Cardiac muscle cell (in vitro differentiated cells and primary cell): ENCODE measurements at places on chromosomes 13 and 19. TPM values are rescaled to one million over a fixed set of nuclear protein-coding genes. Genes with fewer than 3 reads are reported as not detected.

The ZNF428 gene
- total RNA-seq, result 87.2 and 135 TPM in 2 replicates

The CRB3 gene
- 0.99 and 2.9 TPM in 2 replicates for total RNA-seq

The DACT3 gene
- total RNA-seq, result 115 and 142 TPM in 2 replicates

The ATP12A gene
- not detected in 2 replicates for total RNA-seq

The KLHL1 gene
- not detected in 2 replicates for total RNA-seq

GRCh38 chr13:113579686-113580085 lies 4.9 kb upstream of the TFDP1 start:
- DNase-seq, result no peak

GRCh38 chr19:14367016-14367415 lies 14.2 kb upstream of the ADGRE5 start:
- DNase-seq, result no peak

DNA sequence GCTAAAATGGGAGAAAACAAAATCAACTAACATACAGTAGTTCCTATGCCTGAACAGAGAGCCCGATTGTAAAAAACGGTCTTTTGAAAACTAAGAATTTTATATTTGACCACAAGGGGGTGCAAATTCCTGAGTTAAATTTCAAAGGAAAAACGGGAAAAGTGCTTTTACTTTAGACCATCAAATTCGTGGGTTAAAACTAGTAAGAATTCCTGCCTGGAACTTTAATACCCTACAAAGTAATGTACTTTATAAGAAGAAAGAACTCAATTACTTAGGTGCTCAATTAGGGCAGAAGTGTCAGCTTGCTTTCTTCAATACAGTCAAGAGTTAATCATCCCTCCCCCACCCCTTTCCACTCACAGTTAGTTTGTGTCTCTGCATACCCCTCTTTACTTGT lies 69.8 kb downstream of the KCNRG start:
- DNase-seq, result peak; percentile 53

- DNase-seq, result no peak
These were observed 362.6 kb downstream of the KCNRG start for GRCh38 chr13:50377726-50378270.

- no peak for DNase-seq
These were observed 651 bp downstream of the CEACAM7 start for GRCh38 chr19:41687419-41687818.

DNA sequence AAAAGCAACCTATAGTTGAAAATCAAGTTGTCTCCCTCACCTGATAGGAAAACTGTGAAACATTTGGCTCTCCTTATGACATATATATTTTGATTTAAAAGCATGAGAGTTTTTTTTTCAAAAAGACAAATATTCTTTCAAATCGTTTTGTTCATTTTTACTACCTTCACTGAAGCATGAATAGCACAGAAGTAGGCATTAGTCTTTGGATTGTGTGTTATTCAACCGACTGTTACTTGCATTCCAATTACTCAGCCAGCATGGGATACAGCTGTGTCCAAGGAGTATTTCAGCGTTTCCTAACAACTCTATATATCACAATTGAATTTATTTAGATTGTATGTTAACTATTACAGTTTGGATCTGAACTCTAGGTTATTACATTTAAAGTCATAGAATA lies 135.2 kb downstream of the PCDH9 start:
- DNase-seq, result no peak

GRCh38 chr13:109547942-109548341 lies 238.4 kb downstream of the IRS2 start:
- no peak for DNase-seq

- DNase-seq, result no peak
These were observed 13.6 kb downstream of the UBAC2 start for GRCh38 chr13:99214232-99214631.

DNA sequence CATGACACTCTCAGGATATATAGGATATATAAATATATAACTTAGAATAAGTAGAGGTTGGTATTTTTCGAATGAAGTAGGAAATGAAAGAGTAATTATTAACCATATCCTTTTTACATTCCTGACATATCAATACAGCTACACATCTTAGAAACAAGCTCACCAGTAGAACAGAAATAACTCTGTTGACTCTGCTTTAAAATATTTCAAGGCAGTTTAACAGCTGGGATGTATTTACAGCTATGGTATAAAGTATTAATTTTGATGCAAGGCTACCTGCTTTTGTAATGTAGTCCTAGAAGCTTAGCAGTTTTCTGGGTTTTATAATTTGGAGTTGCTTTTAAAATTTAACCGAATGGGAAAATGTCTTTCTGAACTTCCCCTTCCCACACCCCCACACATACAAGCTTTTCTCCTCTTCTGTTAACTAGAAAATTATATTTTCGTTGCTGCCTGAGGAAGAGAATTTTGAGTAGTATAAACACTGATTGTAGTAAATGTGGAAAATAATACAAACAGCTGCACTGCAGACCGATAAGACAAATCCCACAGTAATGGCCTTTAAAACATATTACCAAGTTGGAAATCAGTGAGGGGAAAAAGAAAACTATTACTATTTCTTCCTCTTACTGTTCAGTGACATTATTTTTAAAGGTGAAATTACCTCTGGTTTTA lies 147.7 kb downstream of the GGACT start:
- DNase-seq, result peak; percentile 29

DNA sequence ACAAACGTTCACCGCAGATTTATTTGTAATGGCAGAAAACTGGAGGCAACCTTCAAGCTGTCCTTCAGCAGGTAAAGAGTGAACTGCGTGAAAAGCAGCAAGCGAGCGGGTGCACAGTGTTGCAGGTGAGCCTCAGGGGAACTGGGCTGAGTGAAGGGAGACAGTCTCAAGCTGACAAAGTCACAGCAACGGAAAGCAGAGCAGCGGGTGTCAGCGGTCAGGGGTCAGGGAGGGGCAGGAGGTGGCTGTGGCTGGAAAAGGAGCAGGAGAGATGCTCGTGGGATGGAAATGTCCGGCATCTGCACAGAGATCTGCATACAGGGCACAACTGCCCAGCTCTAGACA lies 8.5 kb upstream of the RASA3 start:
- DNase-seq, result no peak

DNA sequence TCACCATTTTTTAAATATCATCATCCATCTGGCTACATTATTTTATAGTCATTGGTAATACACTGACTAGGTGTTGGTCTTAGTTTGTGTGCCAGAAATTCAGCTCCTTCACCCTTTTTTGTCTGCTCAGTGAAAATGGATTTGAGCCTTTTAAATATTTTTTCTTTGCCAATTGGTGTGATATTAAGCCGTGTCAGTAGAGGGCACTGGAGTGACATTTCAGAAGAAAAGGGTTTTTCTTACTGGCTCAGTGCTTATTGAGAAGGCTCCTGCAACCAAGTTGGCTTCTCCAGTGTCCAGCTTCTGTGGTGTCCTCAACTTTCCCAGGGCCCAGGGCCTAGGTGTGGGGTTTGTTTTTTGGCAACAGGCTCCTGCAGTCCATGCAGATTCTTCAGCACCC lies 546.6 kb downstream of the DACH1 start:
- peak; percentile 53 for DNase-seq

DNA sequence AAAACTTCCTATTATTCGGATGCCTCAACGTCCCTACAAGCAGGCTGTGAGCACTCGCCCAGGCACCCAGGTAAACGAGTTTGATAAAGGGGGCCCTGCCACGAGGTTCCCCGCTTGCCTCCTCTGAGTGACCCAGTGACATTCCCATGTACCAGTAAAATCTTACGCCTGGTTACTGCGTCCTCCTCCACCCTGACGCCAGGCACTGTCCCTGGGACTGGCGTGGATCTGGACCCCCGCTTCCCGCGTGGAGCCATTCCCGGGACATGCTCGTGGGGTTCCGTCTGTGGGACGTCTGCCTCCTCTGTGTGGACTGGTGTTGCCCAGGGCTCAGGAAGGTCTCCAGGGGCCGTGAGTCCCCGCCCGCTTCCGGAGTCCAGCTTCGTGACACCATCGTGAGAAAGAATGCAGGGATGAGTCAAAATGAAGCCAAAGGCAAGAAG lies 407 bp upstream of the ZNF550 start:
- DNase-seq, result peak; percentile 73

DNA sequence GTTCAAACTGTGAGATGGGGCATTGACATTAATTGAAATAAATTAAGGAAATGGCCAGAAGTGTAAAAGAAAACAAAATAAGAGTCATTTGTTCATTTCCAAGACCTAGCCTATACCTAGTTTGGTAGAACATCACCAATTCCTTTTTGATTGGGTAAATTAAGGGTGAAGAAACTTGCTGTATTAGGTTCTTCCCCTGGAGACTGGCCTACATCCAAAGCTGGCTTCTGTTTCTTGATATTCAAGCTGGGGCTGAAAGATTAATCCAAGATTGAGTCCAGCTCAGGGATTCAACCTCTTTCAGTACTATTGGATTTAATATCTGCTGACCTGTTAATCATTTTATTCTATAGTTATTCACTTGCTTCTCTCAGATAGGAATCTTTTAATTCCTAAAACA lies 183.2 kb downstream of the GPC6 start:
- DNase-seq, result no peak

DNA sequence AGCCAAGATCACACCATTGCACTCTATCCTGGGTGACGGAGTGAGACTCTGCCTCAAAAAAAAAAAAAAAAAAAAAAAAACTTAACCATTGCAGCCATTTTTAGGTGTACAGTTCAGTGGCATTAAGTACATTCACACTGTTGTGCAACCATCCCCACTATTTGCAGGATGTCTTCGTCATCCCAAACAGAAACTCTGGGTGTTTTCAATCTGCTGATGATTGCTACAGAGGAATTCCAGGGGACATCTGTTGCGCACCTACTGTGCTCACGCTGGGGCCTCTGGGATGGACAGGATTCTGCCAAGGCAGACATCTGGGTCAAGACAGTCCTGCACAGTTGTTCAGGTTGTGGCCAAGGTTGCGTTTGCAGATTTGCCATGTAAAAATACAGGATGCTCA lies 2.4 kb upstream of the APOC4 start:
- DNase-seq, result no peak

- DNase-seq, result no peak
These were observed at the start of gene ASPDH for GRCh38 chr19:50513746-50514345. ASPDH (minus strand) TSS chr19:50513913; CDS start chr19:50513823, 90 bp downstream.
